ENCODE measurements at places on chromosomes 4 and X.

- DNase-seq, result no peak
Measured at GRCh38 chrX:42704454-42704853, 73.5 kb downstream of the PPP1R2C start.

DNA sequence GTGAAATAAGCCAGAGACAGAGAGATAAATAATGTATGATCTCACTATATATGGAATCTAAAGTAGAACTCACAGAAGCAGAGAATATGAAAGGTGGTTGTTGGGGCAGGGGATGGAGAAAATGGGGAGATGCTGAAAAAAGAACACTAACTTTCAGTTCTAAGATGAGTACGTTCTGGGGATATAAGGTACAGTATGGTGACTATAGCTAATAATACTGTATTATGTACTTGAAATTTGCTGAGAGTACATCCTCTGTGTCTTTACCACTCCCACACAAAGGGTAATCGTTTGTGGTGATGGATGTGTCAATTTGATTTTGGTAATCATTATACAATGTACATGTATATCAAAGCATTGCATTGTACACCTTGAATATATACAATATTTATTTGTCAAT, 6.6 kb downstream of the FBXL5 start:
- DNase-seq, result no peak

DNA sequence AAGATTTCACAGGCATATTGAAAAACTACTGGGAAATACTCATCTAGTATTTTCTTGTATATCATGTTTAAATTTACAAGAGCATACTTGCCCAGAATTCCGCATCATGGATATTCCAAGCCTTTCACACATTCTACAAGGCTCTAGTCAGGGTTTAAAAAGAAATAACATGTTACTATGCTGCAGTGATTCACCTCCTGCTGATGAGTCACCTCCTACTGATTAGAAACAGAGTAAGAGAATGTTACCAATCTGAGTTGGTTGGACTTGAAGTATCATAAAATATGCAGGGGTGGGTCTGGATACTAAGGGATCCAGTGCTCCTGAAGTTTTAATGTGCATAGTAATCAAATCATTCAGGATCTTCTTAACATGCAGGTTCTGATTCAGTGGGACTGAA, 192.0 kb upstream of the ANK2 start:
- peak; percentile 77 for DNase-seq

DNA sequence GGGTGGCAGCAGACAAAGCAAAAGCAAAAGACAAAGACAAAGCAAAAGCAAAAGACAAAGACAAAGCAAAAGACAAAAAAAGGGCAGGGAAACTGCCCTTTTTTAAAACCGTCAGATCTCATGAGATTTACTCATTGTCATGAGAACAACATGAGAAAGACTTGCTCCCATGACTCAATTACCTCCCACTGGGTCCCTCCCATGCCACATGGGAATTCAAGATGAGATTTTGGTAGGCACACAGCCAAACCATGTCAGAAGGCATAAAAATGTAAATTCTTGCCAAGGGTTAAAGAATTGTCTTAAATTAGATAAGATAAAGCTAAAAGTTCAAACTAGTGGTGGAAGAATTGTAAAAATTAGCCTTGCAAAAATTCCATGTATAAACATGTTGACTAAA, 419.7 kb downstream of the TRAM1L1 start:
- DNase-seq, result no peak

GRCh38 chr4:164501074-164501473, 252.9 kb upstream of the SMIM31 start:
- no peak for DNase-seq

DNA sequence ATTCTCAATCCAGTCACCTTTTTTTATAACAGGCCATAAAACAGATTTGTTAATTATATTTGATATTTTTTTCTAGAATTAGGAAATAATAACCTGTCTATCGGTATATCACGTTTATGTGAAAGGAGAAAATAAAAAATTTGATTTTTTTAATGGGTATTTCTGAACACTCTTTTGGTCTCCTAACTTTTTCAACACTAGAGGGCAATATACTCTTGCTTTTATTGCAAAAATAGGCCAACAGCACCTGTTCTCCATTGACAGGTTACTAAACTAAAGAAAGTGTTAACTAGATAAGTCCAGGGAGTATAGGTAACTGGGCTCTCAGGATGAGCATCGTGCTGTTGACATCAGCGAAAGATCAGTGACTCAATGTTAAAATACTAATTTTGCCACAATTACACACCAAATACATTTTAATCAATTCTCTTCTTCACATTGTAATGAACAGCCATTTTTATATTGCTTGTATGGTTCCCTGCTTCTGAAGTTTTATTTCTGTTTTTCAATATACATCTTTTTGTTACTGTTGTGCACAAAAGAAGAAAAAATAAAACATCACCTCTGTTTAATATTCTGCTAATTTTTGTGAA, 22.8 kb downstream of the NDST4 start:
- no peak for DNase-seq

GRCh38 chr4:7144374-7145290, 47.7 kb upstream of the SORCS2 start:
- no peak for DNase-seq

DNA sequence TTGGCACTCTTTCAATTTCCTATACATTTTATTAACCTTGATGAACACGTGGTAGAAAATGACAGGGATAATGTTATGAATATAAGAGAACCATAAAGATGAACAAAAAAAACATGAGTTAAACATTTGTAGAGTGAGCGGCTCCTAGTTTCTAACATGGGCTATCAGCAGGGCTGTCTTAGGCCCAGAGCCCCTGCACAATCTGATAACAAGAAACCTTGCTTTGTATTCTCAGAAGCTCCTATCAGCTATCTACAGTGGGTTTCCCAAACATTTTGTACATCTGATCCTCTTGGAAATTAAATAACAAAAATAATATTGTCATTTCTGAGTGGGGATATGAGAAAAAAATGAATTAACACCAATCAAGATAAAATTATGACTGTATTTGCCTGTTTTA, 10.6 kb upstream of the RBPJ start:
- DNase-seq, result no peak

DNA sequence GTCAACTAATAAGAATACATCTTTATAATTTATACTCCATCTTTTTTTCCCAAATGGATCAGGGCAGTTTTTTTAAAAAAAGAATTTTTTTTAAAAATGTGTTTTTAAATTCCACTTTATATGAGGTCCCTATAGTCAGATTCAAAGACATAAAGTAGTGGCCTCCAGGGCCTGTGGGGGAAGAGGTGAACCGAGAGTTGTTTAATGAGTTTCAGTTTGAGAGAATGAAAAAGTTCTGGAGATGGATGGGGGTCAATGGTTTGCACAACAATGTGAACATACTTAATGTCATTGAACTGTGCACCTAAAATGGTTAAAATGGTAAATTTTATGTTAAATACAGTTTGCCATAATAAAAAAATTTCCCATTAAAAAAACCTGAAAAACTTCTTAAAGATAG, 53.8 kb downstream of the ZNF827 start:
- DNase-seq, result no peak

DNA sequence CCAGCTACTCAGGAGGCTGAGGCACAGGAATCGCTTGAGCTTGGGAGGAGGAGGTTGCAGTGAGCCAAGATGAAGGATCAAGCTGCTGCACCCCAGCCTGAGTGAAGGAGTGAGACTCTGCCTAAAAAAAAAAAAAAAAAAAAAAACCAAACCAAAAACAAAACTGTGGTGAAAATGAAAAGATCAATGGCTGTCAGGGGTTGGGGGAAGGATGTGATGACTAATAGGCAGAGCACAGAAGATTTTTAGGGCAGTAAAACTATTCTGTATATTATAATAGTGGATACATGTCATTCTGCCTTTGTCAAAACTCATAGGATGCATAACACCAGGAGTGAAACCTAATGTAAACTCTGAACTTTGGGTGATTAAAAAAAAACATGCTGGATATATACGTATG, 69.9 kb upstream of the ELOVL6 start:
- DNase-seq, result no peak

DNA sequence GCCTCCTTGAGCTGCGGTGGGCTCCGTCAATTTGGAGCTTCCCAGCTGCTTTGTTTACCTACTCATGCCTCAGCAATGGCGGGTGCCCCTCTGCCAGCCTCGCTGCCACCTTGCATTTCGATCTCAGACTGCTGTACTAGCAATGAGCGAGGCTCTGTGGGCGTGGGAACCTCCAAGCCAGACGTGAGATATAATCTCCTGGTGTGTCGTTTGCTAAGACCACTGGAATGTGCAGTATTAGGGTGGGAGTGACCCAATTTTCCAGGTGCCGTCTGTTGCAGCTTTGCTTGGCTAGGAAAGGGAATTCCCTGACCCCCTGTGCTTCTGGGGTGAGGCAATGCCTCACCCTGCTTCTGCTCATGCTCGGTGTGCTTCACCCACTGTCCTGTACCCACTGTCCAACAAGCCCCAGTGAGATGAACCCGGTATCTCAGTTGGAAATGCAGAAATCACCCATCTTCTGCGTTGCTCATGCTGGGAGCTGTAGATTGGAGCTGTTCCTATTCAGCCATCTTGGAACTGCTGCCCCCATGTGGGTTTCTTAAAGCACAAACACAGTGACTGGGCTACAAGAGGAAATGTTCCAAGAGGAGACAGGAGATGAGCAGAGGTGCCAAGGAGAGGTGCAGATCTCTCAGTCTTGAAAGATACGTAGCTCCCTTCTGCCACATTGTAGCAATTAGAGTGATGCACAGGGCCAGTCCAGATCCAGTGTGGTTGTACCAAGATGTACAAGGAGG, 193.0 kb upstream of the IGFBP7 start:
- DNase-seq, result no peak

DNA sequence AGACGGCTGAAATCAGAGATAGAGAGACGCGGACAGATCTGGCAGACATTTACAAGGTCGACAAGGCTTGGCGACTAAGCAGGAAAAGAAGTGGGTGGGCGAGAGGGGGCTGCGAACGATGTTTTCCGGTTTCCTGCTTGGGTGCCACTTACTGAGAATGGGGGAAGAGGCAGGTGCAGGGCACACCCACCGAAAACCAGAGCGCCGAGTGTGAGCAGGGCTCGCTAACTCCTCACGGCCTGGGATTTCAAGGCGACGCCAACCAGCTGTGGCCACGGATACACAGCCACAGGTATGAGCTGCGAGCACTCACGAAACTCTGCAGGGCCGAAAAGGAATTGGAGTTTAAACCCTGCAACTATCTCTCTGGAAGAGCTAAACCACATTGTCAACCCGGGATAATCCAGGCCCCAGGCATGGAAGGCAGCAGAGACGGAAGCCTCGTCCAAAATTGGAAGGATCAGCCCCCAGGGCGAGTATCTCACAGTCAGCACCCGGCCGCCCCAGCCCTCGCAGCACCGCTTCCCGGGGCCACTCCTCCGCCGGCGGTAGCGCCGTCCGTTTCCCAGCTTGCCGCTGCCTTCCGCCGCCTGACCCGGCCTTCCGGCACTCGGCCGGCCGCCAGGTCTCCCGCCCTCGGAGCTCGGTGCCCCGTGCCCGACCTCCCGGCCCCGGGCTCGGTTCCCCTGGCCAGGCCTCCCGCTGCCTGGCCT, 778 bp downstream of the CASP3 start:
- no peak for DNase-seq

DNA sequence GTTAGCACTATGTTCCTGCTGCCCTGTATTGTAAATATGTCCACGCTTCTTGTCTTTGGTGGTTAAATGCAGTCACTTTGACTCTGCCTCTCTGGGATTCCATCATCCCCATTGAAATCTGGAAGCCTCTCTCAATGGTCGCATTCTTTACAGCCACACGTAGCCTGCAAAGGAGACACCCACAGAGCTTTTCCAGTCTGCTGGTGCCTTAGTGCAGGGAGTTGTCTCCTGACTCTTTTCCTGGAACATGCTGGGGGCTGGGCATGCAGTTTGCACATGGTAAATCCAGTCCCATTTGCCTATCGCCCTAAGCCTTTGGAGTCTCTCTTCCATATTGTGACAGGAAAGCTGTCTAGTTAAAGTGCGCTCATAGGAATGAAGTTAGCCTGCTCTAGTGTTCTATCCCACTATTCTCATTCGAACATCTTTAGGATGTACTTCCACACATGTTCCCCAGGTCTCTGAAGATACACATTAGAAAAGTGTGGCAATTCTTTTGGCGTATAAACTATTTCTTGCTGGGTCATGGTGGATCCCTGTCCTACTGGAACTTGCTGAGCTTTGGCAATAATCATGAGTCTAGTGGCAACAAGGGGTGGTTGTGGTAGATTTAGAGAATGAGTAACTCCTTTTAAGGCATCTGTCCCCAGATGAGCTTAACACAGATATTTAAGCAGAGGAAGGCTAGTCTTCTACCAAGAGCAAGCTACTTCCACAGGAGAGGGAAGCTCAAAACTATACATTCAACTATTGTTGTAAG, 33.7 kb downstream of the COQ2 start:
- no peak for DNase-seq

GRCh38 chr4:165971446-165971845, 98.4 kb downstream of the TLL1 start:
- DNase-seq, result no peak

Data from AG04449 (cell line).